ENCODE measurements at places on chromosomes 13 and 19.

GRCh38 chr13:63304497-63304896, 1888.8 kb upstream of the PCDH20 start:
- no peak for DNase-seq

- DNase-seq: no peak
Measured at GRCh38 chr19:1018932-1019615, 1.8 kb downstream of the TMEM259 start.

DNA sequence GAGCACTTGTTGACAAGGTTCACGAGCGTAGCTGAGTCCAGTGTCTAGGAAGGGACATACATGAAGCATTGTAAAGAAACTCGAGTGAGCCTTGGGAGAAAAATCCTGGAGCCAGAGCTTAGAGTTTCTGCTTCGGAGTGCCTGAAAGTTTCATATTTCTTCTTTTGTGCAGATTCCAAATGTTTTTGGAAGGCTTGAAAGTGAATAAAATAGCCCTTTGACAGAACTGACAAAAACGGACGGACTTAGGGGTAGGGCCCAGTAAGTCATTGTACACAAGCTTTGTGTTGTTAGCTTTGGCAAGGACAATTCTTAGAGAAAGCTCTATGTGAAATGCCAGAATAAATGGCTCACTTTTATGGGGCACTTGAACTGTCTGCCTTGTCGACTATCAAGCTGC, 2.8 kb downstream of the RNF113B start:
- DNase-seq: no peak

GRCh38 chr19:16442386-16443276, 29.1 kb downstream of the EPS15L1 start:
- no peak for DNase-seq

- peak; percentile 24 for DNase-seq
Measured at GRCh38 chr19:823565-824121, 1.9 kb upstream of the PLPPR3 start.

DNA sequence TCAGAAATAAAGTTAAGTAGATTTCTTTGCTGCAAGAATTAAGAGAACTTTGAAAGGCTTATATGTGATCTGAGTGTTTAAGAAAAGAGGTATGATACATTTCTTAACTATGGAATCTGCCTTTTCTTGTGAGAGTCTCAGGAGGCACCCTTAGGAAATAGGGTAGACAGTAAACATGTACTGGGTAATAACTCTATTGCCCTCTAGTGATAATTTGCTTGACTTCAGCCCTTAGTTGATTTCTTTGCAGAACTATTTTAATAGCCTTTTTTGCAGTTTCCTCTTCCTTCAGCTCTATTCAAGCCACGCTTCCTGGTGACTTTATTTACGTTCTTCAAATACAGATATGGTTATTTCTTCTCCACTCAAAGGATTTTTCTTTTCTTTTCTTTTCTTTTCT, 37.0 kb upstream of the CCNA1 start:
- peak; percentile 54 for DNase-seq

GRCh38 chr13:56187331-56187730, 953.4 kb upstream of the PRR20A start:
- no peak for DNase-seq

- DNase-seq: no peak
Measured at GRCh38 chr13:29782798-29783197, 67.6 kb downstream of the UBL3 start.

DNA sequence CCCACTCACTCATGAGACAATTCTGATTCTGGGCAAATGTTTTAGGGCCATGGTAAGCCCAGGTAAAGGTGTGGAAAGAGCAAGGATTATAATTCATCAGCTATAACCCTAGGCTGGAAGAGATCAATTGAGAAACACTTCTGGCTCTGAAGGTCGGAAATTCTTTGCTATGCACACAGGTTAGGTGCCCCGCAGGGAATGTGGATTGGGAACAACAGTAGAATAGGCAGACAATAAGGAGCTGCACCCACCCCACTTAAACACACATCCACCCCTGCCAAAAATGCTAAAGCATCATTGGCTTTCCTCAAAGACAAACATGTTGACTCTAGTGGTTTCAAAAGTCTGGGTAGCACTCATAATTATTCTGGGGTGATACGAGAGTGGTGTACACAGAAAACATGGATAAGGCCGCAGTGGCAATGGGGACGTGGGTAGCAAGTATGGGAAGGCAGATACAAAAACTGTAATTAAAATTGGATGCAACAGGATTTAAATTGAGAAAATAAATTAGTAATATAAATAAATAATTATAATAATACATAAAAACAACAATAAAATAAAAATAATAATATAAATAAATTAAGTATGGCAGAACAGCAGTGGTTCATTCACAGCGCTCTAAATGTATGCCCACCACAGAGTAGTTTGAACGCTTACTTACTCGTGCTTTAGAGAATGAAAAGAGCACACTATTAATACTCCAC, 8.6 kb downstream of the EFNB2 start:
- no peak for DNase-seq

GRCh38 chr19:3548606-3549005, 8.8 kb downstream of the MFSD12 start:
- DNase-seq: no peak

DNA sequence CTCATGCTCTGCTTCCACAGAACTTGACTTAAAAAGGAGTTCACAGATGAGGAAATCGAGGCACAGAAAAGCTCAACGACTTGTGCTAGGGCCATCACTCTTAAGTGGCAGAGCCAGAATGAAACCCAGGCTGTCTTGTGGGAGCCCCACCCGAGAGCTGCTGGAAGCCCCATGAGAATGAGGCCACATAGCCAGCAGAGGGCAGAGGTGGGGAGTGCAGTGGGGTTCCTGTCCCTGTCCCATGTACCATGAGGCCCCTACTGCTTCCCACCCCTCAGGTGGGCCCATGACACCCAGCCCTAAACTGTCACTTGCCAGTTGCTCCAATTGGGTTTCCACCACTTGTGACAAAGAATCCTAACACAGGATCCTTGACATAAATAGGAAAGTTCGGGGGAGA, 175.9 kb downstream of the IRS2 start:
- DNase-seq: no peak

GRCh38 chr13:80340651-80341100, 250 bp downstream of the SPRY2 start:
- no peak for DNase-seq

DNA sequence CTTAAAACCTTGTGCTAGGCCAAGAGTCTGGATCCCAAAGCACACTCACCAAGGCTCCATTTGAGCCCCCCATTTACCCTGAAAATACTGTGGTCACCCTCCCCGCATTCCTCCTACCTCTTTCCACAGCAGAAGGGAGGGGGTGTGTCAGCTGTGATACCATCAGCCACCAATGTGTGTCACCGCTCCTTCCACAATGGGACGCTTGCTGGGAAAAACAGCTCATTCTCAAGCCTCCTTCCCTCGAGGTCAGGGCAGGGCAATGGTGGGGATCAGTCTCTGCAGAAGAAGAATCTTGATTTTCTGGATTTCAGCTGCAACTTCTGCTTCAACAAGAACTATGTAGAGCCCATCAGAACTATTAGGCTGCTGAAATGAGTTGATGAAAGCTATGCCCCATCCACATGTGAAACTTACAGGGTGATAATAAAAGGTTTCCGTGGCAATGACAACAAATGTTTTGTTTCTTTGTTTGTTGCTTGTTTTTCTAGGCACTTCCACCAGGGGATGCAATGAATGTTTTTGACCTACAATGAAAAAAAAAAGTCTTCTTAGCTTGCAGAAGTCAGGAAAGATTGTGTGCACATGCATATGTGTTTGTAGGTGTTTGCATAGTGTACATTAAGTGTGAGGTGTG, 26.4 kb upstream of the ZNF507 start:
- DNase-seq: no peak

DNA sequence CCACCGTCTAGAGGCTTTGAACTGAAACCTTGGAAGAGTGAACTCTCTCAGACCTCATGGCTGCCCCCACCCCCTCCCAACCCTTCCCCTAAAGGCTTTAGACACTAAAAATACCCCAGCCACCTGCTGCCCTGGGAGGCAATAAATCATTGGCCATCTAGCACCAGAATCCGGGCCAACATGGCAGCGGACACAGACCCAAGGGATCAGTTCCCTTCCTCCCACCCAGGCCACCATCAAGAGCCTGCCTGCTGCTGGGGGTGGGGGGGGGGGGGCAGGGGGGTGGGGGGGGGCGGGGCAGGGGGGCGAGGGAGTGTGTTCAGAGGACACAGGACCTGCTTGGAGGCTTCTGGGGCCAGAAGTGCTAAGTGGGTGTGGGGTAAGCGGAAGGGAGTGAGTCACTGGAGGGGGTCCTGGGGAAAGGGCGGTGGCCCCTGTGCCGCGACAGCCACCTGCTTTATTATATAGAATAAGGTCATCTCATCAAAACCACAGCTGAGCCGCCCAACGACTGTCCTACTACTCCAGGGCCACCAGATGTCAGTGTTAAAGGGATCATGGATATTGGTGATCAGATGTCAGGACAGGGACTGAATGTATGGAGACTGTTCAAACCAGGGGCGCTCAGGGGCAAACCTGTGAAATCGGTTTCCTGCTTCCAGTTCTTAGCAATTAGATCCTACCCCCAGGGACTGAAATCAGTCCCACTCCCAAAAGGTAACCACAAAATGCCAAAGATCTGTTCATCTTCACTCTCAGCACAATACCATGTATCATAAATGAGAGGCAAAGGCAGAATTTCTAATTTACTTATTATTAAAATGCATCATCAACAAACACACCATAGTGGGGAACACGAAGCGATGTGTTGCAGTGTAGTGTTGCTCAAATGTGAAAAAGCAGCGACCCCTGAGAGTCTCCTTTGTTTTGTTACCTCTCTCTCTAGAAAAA, 24.3 kb downstream of the ARL11 start:
- DNase-seq: peak; percentile 37

- no peak for DNase-seq
Measured at GRCh38 chr13:60274655-60275054, 110.9 kb upstream of the DIAPH3 start.

DNA sequence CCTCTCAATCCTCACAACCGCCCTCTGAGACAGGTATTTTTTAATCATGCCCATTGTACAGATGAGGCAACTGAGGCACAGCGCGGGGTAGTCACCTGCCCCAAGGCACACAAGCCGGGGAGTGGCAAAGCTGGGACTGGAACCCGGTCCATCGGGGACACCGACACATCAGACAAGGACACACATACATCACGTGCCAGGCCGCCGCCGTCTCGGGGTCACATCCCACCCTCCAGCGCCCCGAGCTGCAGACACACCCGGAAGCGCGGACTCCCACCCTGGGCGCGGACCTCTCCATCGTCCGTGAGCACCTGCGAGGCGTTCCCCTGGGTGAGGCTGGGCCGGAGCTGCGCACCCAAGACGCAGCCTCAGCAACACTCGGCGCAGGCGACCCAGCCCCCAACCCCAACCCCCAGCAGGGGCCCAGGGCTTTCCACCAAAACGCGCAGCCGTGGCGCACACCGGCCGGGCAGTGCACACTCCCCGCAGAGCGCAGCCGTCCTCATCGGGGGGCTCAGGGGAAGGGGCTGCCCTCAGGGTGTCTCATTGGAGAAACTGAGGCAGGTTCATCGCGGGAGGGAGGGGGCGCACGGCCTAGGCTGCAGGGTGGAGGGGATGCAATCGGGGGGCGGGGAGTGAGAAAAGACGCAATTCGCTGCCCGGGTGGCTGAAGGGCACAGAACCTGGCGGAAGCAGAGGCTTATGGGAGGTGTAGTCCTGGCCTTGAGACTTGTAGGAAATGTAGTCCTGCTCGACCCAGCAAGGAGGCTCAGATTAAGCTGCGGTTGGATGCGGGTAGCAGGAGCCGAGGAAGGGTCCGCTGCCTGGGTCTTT, 1.9 kb upstream of the LMTK3 start:
- DNase-seq: no peak

GRCh38 chr19:15291548-15292021, 40.8 kb downstream of the BRD4 start:
- no peak for DNase-seq
